ENCODE measurements at places on chromosomes 16 and 17.

- no peak for DNase-seq
Observed at GRCh38 chr17:2040219-2040827, 1.5 kb upstream of the OVCA2 start.

DNA sequence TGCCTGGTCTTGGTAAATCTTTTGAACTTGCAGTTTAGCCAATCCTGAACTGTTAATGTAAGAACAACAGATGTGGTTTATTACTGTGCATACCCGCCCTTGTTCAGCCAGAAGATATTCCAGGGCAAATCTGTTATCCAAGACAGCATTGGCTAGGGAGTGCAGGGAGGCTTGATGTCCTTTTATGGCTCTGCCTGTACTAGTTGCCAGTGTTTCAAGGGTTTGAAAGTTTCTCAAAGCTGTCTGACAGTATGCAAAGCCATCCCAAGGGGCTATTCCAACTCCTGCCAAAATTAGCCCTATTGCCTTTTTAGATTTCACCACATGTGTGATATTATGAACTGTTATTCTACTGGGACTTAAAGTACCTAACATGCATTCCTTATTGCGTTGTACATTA, 30.1 kb downstream of the LCMT1 start:
- no peak for DNase-seq

DNA sequence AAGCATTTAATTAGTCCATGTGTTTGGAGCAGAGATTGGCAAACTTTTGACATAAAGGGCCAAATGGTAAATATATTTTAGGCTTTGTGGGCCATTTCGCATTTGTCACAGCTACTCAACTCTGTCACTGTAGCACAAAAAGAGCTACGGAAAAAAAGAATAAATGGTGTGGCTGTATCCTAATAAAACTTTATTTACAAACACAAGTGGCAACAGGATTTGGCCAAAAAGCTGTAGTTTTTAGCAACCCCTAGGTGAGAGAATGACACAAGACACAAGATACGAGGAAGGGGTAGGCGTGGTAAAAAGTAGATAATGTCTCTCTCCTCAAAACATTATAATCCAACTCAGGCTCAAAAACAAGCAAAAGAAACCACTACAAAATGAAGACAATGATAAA, 66.5 kb downstream of the TTC19 start:
- DNase-seq: no peak

- DNase-seq: no peak
Observed at GRCh38 chr17:18259621-18260331, 686 bp upstream of the MIEF2 start.

GRCh38 chr16:24978370-24978914, 36.7 kb downstream of the ARHGAP17 start:
- DNase-seq: no peak

GRCh38 chr16:17101646-17102045, 369.1 kb downstream of the XYLT1 start:
- peak; percentile 2 for DNase-seq

DNA sequence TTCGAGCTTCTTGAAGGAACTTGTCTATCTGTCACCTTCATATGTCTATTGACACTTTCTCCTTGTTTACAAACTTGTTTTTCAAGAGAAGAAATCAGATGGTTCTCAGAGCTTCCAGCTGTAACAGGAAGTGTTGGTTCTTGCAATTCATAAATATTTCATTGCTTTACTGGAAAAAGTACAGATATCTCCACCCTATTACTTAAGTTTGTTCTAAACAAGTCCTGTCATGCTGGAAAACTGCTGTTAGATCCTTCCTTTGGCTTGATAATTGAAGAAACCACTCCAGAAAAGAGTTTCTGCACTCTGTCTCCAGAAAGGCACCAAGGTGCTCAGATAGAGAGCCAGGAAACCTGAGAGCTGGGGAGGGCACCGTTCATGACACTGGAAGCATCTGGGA, 181.6 kb downstream of the DNAH9 start:
- no peak for DNase-seq

- no peak for DNase-seq
Observed at GRCh38 chr16:76175718-76176117, 101.5 kb upstream of the CNTNAP4 start.

DNA sequence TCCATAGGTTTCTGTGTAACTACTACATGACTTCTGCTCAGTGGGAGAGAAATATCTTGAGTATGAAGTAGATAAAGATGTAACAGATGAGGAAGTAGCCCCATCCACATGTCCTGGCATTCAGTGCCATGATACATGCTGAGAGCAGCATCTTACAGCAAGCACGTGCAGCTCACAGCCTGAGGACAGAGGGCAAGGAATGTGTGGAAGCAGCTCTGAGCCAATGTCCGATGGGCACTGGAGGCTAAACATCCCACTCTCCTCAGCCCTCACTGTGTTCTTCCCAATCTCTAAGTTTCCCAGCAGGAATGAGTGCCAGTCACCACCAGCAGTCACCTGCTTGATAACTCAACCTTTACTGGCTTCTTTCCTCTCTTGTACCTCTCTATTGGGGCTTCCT, 40.4 kb downstream of the CFDP1 start:
- no peak for DNase-seq

GRCh38 chr16:10879681-10880589, 2.9 kb downstream of the CIITA start:
- DNase-seq: no peak

GRCh38 chr16:87543436-87544191, 50.8 kb upstream of the ZCCHC14 start:
- DNase-seq: no peak

DNA sequence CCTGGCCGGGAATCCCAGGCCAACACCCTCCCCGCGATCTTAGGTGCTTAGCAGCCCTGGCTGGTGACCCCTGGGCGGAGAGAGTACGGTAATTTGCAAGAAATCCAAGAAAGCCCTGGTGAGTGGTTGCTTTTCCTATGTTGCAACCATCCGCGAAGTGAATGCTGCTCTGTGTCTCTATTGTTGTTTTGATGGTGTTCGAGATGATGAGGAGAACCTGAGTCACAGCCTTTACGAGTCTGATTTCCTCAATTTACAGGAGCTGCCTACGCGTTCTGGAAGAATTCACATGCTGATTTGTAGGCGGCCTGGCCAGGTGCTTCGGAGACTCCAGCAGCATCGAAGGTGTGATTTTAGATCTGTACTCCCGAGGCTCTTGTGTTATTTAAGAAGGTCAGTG, 63.3 kb downstream of the TMEM235 start:
- no peak for DNase-seq

GRCh38 chr17:57605675-57606105, 139.4 kb downstream of the CCDC182 start:
- peak; percentile 85 for DNase-seq

GRCh38 chr17:35242158-35242804, 591 bp upstream of the SLFN5 start:
- peak; percentile 77 for DNase-seq

- DNase-seq: no peak
Observed at GRCh38 chr17:37124821-37125173, 176.0 kb downstream of the AATF start.

- DNase-seq: no peak
Observed at GRCh38 chr16:79122343-79122742, 478.2 kb downstream of the MAF start.

- DNase-seq: no peak
Observed at GRCh38 chr16:9296271-9296590, 204.8 kb downstream of the HAPSTR1 start.

GRCh38 chr17:27343977-27344607, 50.2 kb downstream of the WSB1 start:
- no peak for DNase-seq

DNA sequence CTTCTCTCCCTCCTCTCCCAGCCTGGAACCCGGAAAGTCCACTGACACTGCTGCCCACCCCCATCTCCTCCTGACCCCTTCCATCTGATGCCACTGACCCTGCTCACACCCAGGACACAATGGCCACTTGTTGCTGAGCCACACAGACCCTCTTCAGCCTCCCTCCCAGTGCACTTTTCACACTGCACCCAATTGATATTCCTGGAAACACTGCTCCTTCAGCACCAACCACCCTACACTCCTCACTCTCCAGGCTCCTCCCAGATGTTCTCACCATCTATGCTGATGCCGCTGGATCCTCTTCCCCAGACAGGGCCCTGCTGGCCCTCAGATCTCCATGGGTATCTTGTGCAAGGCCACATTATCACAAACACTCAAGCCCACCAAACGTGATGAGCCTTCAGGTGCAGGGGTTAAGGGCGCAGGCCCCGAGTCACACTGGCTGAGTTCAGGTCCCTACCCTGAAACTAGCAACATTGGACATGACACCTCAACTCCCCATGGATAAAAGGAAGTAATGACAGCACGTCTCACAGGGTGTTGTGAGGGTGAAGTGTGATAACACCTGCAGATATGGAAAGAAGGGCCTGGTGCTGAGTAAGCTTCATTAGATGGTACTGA, 238.1 kb downstream of the ZNF423 start:
- no peak for DNase-seq

DNA sequence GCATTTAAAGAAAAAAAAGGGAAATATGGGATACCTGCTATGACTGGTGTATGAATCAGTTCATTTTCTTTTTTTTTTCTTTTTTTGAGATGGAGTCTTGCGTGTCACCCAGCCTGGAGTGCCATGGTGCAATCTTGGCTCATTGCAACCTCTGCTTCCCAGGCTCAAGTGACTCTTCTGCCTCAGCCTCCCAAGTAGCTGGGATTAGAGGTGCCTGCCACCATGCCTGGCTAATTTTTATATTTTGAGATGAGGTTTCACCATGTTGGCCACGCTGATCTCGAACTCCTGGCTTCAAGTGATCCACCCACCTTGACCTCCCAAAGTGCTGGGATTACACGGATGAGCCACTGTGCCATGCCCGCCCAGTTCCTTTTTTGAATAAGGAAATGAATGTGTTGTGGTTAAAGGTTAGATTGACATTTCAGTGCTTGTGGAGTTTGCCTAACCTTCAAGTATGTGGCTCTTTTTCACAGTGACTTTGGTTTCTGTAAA, 7.7 kb downstream of the HAPSTR1 start:
- DNase-seq: no peak

GRCh38 chr16:87700406-87701077, 65.2 kb downstream of the KLHDC4 start:
- DNase-seq: no peak

- no peak for DNase-seq
Observed at GRCh38 chr16:47578033-47578432, 116.9 kb downstream of the PHKB start.

DNA sequence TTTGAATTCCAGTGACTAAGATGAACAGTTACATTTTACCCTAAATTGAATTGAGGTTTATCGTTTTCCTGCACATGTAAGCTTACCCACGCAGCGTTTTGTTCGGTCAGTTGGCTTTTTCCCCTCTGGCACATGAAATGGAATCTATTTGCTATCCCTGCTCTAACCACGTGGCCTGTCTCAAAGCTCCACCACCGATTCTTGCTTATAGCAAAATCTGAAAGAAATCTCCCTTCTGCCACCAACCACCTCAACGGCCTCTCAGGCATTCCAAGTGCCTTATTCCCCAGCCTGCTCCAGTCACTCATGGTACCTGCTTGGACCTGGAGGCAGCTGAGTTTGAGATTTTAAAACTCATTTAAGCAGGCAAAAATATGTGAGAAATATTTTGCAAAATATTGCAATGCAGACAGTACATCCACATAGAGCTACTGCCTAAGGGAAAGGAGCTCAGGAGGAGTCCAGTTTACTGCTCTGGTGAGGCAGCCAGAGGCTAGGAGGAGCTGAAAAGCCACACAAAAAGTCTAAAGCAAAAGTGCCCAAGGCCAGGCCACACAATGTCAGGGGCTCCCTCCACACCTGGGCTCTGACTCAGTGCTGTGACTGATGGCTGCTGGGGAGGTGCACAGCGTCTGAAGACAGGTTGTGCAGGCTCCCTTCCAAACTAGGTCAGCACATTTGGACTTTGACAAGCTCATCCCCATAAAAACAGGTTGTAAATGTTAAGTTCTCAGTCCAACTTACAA, 26.4 kb downstream of the ARHGAP17 start:
- no peak for DNase-seq

- no peak for DNase-seq
Observed at GRCh38 chr16:11422381-11423314, 77.4 kb downstream of the RMI2 start.

GRCh38 chr17:30429155-30429554, 48.1 kb upstream of the GOSR1 start:
- no peak for DNase-seq

GRCh38 chr17:65902831-65903522, 289.0 kb downstream of the CEP112 start:
- no peak for DNase-seq

DNA sequence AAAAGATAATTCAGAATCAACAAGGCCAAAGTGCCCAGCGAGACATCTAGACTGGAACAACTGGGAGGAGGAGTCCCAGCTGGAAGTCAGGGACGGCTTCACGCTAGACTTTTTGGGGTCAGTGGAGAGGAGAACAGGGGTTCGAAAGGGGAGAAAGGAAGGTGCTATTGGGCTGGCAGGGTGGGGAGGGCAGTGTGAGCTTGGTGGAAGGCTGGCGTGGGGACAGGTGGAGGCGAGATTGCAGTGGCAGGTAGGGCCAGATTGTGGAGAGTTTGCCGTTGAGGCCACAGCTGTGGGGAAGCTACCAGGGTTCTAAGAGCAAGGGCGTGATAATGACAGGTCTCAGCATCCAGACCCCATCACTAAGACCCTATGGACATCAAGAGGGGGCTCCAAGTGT, 10.5 kb downstream of the SDK2 start:
- DNase-seq: no peak

DNA sequence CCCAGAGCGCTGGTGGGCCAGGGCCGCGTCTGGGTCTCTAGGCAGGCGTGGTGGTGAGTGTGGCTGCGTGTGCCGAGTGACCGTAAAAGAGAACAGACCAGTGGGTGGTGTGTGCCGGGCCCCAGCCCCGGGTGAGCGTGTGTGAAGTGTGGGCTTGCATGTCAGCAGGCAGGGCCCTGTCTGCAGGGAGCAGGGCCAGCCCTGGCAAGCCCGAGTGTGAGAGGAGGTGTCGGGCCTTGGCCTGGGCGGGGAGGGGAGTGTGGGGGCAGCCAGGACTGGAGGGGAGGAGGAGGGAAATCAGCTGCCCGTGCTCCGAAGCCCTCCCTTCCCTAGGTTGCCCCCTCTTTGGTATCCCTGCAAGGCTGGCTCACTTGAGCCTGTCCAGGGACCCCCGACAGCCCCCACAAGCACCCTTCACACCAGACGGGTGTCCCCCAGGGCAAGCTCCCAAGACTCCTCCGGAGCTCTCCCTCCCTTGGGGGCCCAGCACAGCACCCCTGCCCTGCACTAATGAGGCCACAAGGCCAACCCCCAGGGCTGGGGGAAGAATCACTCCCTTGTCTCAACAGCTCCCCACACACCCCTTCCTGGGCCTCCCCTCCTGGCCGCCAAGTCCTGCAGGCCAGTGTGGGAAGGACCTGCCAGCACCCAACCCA, 1.9 kb downstream of the USH1G start:
- no peak for DNase-seq

DNA sequence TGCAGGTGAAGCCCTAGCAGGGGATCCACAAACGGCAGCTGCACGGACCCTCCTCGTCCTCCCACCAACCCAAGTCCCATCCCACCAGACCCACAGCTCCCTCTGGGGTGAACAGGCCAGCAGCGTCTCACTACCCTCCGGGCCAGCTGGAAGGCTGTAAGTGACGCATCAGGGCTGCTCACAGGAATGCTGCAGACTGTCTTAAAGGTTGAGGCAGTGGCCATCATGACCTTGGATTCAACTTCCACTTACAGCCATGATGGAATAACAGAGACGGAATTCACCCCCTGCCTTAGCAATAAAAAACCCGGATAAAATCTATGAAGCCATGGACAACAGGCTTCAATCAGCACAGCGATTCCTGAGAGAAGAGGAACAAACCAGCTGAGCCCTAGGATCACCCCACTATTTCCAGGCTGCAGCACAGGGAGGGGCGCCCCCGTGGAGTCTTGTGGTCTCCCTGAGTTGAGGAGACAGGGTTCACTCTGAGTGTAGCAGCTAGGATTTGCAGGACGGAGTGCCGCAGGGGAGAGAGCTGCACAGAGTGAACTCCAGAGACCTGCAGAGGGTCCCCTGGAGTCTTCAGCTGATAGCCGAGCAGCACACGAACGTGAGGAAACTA, 10.5 kb downstream of the FAM83G start:
- no peak for DNase-seq

Data from NCI-H1105 treated with DMSO at 0.1 percent for 48 hours (cell line).